ENCODE measurements at places on chromosomes 3 and 15.

DNA sequence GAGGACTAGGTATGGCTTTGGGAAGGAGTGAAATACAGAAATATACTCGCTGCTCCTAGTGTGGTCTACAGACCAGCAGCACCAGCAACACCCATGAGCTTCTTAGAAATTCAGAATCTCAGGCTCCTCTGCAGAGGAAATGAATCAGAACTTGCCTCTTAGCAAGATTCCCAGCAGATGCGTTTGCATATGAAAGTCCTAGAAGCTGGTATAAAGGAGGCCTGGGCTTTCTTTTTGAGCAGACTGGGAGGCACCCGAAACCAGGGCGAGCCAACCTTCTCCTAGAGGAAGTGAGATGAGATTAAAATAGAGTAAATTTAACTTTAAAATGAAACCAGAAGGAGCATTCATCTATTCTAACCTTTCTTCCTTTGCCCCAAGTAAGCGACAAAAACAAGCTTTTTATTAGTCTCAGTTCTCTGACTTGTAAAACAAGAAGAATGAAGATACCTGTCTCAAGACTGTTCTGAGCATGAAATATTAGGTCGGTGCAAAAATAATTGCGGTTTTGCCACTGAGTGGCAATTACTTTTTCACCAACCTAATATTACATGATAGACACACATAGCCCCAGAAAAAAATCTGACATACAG is 140.0 kb downstream of the PDZRN3 start:
- peak; percentile 73 for DNase-seq

DNA sequence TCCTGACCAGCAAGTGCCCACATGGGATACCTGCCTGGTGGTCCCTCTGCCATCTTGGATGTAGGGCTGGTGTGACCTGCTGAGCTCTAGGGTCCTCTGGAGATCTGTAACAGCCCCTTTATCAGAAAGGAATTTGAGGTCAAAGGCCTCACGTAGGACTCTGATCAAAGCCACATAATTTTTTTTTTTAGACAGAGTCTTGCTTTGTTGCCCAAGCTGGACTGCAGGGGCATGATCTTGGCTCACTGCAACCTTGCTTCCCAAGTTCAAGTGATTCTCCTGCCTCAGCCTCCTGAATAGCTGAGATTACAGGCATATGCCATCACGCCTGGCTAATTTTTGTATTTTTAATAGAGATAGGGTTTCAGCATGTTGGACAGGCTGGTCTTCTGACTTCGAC is 9.5 kb downstream of the ITGB5 start:
- no peak for DNase-seq

GRCh38 chr15:61173899-61174689 is 55.0 kb downstream of the RORA start:
- no peak for DNase-seq

DNA sequence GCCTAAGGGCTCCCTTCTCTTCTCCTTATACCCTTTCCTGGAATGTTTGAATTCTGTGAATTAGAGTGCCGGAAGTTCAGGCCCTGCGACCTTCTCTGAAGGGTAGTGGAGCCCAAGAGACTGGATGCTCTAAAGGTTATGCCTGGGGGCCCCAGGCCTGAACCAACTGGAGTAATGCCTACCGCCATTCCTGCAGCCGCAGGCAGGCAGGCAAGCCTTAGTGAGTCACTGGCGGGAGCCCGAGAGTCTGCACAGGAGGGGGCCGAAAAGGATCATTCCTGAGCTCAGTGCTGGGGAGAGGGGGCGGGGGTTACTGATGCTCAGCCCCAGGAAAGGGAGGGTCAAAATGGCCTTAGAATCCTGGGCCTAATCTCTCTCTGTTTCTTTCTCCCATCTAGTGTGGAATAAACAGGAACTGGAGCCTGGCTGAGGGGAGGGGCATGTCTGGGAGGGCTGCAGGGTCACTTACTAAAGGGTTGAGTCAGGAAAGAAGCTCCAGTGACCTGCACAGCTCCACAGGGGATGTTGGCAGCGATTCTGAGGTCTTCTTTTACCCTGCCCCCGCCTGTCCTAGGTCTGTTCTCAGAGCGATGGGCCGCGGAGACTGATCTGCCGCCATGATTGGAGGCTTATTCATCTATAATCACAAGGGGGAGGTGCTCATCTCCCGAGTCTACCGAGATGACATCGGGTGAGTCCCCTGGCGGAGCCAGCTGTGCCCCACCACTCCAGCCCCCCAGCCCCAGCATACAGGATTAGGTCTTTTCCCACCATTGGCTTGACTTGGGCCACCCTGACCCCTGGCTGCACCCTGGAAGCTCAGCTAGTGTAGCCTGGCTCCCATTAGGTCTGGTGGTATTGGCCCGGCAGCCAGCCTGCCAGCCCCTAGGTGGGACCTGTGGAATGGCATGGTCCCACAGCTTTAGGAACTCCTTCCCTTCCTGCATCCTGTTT is 2.0 kb downstream of the AP2M1 start:
- DNase-seq: peak; percentile 13

GRCh38 chr15:70823196-70823595 is 30.8 kb downstream of the LARP6 start:
- DNase-seq: no peak

DNA sequence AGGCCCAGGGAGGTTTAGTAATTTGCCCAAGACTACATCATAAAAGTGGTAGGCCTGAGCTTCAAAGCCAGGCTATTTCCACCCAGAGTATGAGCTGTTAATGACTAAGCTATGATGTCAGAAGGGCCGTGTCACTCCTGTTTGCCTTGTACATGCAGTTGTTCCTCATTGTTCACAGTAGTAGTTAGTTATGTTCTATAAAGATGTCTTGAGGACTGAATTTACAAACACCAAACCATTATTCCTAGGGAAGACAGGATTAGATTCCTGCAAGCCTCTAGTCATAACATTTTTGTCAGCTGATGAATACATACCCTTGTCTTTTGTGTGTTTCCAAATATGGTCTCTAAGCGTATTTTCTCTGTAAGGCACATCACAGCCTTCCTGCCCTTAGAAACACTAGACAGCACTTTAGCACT is 20.9 kb upstream of the LARS2 start:
- DNase-seq: no peak

GRCh38 chr3:108448593-108448992 is 61.8 kb downstream of the MYH15 start:
- DNase-seq: no peak

DNA sequence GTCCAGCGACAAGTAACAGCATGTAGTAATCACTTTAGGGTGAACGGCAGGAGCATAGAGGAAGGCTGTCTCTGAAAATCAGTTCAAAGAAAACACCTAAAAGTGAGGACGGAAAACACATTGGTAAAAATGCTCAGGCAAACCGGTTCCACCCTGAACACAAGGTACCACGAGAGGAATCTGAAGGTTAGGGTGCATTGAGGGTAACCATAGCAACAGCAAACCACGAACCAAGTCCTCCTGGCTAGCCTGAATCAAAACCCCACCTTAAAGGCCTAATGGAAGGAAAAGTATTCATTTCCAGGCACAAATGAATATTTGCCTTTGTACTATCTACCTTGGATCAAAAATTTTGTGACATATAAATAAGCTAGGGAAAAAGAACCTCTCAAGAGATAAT is 315.0 kb downstream of the OCA2 start:
- peak; percentile 84 for DNase-seq

DNA sequence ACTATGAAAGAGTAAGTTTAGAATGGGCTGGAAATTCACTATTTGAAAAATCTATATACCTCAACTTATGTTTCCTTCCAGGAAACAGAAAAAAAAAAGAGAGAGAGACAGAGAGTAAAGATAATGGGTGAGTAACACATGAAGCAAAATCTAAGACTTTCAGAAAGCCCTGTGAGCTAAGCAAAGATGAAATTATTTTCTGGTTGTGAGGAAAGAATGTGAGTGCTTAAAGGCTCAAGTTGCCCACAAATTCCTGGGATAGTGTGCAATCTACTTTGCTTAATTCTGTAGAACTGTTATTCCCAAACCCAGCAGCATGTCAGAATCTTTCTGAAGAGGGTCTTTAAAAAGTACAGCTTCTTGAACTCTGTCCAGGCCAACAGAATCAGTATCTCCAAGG is 337.7 kb upstream of the AGTR1 start:
- no peak for DNase-seq

DNA sequence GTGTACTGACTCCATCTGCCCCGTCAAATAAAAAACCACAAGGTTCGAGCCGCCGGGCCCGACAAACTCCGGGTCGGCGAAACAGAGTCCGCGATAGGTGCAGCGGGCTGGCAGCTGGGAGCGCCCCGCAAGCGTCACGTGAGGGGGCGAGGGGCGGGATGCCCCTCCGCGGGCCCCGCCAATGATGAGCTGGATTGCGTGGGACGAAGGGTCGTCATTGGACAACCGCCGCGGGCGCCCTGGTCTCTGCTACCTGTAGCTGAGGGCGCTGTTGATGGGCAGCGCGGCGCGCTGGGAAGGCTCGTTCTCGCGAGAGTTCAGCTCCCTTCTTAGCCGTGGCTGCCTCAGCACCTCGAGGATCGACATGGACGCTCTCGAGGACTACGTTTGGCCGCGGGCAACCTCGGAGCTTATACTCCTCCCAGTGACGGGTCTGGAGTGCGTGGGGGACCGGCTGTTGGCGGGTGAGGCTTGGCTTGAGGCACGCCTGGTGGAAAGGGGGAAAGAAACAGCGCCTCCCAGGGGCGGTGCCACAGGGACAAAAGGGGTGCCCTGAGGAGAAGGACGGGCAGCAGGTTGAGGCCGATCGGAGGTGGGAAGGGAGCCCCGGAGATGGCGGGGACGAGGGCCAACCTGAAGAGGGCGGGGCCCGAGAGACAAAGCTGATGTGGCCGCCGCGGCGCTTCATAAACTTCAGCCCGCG is at the start of gene WDR6:
Gene WDR6, plus strand, starts transcription at position 324 of the 703 bp plus-strand sequence. Its CDS starts 41 bp downstream, at position 365.
- DNase-seq: peak; percentile 98

- DNase-seq: no peak
Measured at GRCh38 chr3:27133060-27133459, 236.1 kb downstream of the NEK10 start.
